ENCODE measurements at places on chromosomes 3 and 15. TPM values are rescaled to one million over a fixed set of nuclear protein-coding genes. Genes with fewer than 3 reads are reported as not detected.

Gene KNG1
- total RNA-seq, result not detected

GRCh38 chr3:33496449-33496848, 56.2 kb upstream of the UBP1 start:
- no peak for DNase-seq

- no peak for DNase-seq
Observed at GRCh38 chr3:52055537-52056351, 627 bp downstream of the DUSP7 start.

DNA sequence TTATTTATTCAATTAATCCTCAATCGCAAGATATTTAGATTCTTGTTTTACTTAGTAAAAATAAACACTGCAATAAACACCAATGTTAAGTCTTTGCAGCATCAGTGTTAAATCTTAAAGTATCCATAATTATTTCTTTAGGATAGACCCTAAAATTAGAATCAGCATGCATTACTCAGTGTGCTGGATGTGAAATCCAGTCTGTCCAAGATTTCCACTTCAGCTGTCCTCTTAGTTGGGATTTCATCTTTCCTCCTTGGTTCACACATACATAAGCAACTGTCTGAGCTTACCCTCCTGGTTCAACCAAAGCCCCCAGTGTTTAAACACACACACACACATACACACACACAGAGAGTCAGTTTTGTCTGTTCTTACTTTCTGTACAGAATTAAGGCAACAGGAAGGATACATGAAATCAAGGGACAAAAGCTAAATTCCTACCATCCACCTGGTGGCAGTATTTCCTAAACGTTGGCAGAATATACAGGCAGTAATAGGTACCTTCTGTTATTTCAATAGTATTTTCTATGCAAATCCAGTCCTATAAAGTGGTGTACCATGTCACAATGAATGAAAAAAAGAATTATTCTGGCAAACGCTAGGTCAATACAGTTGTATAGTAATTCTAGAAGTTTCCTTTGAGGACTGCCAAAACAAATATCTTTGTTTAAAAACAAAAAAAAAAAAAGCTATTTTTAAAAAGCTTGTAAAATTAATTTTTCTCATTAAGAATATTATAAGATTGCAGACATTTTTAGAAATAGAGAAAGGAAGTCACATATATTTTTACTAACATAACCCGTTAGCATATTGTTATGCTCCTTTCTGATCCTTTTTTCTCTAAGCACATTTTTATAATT, 27.3 kb upstream of the DMXL2 start:
- peak; percentile 56 for DNase-seq

DNA sequence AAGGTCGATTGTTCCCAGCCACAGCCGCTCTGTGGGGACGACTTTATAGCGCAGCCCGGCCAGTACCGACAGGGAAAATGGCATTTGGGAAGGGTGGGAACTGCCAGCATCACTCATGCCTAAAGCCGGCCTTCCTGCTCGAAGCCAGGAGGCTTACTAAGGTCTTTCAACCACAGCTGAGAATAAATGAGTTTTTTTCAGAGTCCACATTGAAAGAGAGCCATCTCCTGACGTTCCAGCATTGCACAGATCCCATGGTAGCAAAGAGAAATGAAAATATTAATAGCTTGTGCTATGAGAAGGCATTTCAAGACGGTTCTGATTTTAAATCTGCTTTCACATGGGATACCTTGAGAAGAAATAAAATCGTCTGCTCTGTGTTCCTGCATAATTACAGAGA, 230.2 kb upstream of the IGF1R start:
- DNase-seq, result no peak

Measured in skin of body (tissue), 3 donors.